ENCODE measurements at places on chromosomes 6 and 20.
A peak's percentile ranks its signal among the peaks of the same experiment; 100 is the strongest.

DNA sequence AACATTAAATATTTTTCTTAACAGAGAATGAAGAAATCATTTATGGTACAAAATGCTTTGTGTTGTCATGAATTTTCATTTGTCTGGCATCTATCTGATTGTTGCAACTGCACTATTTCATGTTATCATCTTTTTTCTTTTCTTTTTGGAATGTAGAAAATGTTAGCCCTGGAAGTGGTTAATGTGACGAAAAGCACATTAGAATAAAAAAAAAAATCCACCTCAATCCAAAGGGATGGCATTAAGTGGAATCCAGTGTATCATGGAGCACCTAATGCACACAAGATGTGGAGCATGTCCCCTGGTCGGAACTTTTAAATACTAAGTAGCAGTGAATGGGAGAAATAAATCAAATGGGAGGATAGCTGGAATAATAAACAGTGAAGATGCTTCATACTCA is 172.9 kb upstream of the MCHR2 start:
- no peak for DNase-seq

DNA sequence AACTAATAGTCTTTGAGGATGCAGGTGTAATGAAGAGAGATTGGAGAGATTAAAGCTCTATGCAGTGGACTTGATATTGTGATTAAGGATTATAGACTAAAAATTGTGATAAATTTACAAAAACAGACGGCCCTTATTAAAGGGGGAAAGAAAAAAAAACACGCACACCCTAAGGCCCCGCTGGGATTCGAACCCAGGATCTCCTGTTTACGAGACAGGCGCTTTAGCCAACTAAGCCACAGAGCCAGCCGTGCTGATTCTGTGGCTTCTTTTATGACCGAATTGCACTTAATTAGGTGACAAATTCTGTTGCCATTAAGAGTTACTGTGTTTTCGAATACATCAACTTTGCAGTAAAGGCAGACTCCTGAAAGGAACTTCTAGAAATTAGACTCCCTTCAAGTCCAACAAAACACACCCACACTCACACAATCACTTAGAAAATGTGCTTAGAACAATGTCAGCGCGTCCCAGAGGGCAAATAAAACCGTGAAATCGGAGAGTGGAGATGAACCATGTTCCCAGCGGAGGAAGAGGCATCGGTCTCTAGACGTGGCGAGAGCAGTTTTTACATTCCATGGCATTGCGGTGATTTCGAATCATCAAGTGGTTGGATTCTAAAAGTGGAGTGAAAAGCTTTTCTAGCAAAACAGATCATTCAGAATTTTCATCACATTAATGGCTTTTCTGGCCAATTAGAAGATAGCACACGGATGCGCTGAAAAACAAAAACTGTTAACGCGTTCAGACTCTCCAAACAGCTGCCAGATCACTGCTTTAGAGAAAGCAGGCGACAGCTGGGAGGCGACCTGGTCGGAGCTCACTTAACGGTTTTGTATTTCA is 122.6 kb downstream of the GPX5 start:
- DNase-seq, result peak; percentile 81

- DNase-seq, result no peak
Measured at GRCh38 chr6:36033935-36034334, 6.3 kb downstream of the MAPK14 start.

DNA sequence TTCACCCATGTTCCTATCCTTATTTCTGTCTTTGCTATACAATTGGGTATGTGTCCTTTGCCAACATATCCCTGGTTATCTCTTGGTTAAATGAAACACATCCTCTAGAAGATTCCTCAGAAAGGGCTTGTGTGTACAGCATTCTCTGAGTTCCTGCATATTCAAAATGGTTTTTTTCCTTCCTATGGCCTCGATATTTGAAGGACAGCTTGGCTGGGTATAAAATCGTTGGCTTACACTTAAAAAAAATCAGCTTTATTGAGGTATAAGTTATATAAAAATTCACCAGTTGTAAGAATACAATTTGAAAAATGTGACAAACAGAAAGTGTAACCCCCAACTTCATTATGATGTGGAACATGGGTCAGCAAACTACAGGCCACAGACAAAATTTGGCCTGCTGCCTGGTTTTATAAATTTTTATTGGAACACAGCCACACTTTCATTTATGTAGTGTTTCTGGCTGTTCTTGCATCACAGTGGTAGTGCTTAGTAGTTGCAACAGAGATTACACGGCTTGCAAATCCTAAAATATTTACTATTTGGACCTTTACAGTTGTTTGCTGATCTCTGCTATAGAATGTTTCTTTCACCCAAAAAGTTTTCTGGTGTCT is 16.7 kb downstream of the PCMT1 start:
- DNase-seq, result no peak

DNA sequence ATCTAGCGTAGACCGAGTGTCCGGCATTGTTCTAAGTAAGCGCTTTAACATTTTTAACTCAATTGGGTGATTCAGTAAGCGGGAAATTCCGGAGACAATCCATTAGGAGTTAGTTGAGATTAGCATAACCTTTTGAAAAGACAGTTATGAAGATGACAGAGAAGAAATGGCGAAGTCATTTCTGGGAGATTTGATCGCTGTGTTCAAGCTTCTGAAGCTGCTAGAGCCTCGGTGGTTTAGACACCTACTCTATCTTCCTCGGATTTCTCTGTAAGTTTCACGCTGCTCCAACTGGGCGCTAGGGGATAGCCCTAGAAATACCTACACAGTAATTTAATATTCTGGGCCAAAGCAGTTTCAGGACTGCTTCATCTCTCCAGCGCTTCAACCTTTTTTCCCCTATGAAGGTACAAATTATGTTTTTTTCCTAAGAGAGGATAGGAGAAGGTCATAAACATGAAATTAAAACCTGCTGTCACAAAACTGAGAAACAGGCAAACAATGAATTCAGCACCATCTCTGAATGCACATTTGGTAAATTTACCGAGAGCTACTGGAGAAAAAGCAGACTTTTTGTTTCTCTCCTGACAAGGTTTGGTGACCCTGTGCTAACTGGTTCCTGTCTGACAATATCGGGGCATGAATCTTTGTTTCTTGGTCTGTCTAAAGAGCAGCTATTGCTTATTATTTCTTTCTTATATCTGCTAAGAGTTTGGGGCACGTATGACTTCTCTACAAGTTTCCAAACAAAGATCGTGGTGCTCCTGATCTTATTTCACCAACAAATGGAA is 22.4 kb downstream of the ZNF311 start:
- no peak for DNase-seq

DNA sequence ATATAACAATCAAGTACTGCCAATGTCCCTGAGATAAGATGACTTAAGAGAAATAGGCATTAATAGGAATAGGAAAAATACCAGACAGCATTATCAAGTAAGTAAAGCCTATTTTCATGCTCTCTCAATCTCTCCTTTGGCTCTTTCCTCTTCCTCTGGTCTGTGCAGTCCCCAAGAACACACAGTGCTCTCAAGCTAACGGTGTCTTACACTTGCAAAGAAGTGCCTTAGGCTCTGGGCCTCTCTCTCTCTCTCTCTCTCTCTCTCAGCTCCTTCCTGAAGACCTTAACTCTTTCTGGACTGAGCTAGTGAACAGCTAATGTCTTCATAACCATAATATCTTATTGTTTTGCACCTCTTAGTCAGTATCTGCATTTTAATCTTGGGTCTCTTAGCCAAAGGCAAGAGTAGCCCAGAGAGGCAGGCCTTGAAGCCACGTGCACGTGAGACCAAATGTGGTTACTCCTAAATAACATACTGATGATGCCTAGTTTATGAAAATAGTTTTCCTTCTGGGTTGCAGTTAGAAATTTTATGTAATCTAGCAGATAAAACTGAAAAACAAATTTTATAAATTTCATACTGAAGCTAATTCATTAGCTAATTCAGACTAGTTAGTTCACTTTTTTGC is 70.8 kb downstream of the TPD52L1 start:
- DNase-seq, result no peak

- DNase-seq, result no peak
Measured at GRCh38 chr6:127272576-127272975, 5.9 kb downstream of the RNF146 start.

GRCh38 chr6:144194293-144194810 is 44.0 kb downstream of the STX11 start:
- no peak for DNase-seq

All from posterior cingulate gyrus (tissue), 11 donors.